ENCODE measurements at places on chromosomes 2 and 18. TPM values are rescaled to one million over a fixed set of nuclear protein-coding genes. Genes with fewer than 3 reads are reported as not detected.

GRCh38 chr18:35408843-35409261 lies 31.7 kb upstream of the ZNF396 start:
- H3K36me3 ChIP-seq = no peaks in the 10 kb centered on the region
- no peaks in the 10 kb centered on the region for H3K4me1 ChIP-seq
- H3K27me3 ChIP-seq = no peaks in the 10 kb centered on the region
- peak; percentile 30 for DNase-seq
- H3K27ac ChIP-seq = no peak overlapping the region
- no peak overlapping the region for H3K4me3 ChIP-seq

TMEM163 gene
- 1.1 TPM for total RNA-seq

DSEL gene
- total RNA-seq = 15.7 TPM

DES gene
- total RNA-seq = 114 TPM

TXNDC2 gene
- not detected for total RNA-seq

HMSD gene
- total RNA-seq = 0.10 TPM

All from hepatocyte (in vitro differentiated cells).